WTC11 (cell line): ENCODE measurements at places on chromosomes 2 and 18.
A peak's percentile ranks its signal among the peaks of the same experiment; 100 is the strongest.

DNA sequence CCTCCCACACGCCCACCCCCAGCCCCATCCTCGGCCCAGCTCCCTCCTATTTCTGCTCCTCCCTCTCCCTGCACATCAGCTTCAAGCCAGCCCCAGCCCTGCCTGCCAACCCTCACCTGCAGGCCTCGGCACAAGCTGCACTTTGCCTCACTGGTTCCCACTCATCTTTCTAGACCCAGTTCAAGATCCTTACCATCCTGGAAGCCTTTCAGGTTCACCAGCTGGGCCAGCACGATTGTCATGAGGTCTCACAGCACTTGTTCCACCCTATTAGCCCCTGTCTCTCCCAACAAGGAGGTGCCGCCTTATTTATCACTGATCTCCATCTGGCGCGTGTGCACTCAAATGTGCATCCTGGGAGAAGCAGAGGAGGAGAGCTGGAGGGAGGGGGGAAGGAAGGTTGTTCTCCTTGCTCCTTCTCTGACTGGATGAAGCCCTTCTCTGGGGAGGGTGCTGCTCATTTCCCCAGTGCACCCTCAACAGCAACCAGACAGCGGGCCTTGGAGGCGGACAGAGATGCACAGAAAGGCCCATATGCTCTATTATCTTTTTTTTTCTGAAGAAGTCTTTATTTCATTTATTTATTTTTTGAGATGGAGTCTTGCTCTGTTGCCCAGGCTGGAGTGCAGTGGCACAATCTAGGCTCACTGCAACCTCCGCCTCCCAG is 15.5 kb upstream of the BIN1 start:
- no peak for DNase-seq

DNA sequence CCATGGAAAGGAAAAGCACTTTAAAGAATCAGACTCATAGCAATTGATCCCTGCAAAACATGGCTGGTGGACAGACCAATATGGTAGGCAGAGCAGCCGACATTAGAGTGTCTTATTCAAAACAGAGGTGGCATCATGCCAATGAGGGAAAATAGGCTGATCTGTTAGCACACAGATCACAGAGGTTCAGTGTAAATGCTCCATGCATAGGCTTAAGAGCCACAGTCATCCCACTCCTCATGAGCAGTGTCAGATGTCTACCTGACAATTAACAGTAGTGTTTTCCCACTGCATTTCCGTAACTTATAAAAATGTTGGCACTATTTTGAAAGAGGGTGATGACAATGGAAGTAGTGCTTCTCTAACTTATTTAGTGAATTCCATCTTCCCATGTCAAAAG is 86.7 kb downstream of the SPATS2L start:
- DNase-seq, result no peak

GRCh38 chr2:164934401-164935117 is 20.8 kb downstream of the SLC38A11 start:
- DNase-seq, result no peak

DNA sequence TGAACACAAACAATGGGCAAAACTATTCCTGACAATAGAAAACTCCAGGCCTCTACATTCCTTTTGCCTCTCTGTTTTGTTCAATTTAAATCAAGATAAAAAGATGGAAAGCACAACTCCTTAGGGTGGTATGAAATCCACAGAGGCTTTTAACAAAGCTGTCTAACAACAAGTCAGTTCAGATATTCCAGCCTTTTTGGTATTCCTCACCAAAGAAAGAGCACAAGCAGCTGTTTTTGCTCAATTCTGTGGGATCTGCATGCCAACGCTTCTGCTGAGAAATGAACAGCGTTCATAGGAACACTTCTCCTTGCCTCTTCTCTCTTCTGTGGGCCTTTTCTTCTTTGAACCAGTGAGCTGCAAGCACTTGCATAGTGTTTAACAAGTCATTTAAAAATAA is 411.6 kb upstream of the TCF4 start:
- DNase-seq, result no peak

- no peak for DNase-seq
Measured at GRCh38 chr2:159285433-159285832, 1.1 kb downstream of the WDSUB1 start.

GRCh38 chr2:233862261-233862768 is 5.9 kb downstream of the MSL3B start:
- no peak for DNase-seq

DNA sequence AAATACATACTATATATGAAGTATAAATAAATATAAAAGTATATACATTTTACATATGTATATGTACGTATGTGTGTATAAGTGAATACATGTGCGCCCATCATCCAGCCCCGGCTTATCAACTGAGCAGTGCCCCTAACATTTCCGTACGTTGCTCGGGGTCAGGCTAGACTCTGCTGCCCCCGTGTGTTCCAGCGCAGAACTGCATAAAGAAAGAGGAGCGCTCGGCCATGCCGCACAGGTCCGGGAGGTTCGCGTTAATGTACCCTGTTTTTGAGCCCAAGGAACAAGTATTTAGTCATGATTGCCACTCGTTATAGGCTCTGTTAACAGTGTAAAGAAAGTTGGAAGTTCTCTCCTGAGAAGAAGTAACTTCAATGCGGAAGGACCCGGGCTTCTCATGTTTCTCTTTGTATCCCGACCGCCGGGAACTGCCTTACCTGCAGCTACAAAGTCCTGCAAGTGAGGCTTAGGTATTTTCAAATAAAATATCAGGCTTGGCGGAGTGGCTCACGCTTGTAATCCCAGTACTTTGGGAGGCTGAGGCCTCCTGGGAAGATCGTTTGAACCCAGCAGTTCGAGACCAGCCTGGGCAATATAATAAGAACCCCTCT is 55.7 kb downstream of the CD8B2 start:
- DNase-seq, result peak; percentile 86

DNA sequence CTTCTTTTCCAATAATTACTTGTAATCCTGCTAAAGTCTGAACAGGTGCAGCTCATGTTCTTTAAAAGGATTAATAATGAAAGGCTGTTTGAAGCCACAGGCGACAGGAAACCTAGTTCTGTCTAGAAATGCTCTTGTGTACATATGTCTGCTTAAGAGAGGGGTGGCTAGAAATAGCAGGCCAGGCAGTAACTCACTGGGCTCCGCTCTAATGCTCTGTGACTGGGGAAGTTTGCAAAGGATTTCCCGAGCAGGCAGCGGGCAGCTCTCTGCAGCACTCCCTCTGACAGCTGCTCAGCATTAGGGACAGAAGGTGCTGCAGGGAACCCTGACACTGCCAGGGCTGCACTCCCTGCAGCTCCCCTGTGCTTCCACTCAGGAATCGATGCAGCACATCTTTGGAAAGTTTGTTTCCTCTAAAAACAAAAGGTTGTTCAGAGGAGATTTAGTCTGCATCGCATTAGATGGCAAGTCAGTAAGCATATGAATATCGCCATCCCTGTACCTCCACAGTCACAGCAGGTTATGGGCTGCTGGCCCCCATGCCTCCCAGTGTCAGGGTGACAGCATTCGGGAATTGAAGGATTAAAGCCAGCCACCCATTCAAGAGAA is 33.1 kb upstream of the TTC39C start:
- no peak for DNase-seq

DNA sequence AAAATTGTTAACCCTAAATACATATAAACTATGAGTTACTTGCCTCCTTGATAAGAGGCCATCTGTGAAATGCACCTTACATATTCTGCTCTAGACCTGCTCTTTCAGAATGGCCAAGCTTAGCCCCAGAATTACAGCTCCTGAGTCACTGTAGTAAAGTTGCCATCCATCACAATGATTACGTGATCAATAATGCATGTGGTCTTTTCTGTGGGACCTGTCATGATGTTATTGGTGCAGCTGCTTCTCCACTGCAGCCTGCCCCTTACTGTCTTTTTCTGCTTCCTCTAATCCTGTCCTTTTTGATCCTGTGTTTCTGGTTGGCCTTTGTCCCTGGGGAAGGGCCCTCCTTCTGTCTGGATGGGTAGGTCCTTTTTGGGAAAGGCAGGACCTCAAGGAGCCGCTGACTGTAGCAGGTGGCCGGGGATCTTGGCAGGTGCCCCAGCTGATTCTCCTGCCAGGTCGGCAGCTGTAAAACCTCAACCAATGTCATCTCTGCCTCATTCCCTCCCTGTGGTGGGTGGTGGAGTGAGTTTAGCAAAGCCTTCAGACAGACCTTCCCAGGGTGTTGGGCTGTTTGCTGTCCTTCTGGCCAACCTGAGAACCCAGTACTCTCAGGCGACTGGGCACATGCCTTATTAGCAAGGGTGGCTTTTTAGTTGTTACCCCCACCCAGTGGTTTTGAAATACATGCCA is 126.2 kb upstream of the EML6 start:
- DNase-seq, result no peak

- no peak for DNase-seq
Measured at GRCh38 chr2:193469251-193469650, 1274.5 kb upstream of the TMEFF2 start.

DNA sequence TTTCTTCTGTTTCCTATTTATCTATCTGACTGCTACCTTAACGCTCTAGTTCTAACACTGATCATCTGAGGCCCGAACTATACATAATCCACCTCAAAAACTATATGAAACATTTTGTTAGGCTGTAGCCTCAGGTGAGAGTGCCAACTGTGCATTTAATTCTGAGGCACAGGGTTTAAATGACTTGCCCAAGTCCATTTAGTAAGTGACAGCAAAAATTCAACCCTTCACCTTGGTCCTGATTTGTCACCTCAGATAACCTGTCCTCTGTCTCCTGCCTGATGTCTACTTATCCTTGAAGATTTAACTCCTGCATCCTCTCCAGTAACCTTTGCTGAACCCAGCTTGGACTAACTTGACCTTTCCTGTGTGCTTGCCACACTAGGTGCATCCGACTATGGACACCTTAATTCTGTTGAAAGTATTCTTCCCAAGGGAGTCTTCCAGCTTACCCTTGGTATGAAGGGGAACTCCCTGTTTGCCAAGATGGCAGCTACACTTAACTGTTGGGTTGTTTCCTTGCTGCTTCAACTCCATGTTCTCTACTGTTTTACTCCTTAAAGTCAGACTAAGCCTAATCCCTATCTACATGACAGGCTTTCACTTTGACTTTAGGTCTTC is 23.5 kb downstream of the CD302 start:
- no peak for DNase-seq

DNA sequence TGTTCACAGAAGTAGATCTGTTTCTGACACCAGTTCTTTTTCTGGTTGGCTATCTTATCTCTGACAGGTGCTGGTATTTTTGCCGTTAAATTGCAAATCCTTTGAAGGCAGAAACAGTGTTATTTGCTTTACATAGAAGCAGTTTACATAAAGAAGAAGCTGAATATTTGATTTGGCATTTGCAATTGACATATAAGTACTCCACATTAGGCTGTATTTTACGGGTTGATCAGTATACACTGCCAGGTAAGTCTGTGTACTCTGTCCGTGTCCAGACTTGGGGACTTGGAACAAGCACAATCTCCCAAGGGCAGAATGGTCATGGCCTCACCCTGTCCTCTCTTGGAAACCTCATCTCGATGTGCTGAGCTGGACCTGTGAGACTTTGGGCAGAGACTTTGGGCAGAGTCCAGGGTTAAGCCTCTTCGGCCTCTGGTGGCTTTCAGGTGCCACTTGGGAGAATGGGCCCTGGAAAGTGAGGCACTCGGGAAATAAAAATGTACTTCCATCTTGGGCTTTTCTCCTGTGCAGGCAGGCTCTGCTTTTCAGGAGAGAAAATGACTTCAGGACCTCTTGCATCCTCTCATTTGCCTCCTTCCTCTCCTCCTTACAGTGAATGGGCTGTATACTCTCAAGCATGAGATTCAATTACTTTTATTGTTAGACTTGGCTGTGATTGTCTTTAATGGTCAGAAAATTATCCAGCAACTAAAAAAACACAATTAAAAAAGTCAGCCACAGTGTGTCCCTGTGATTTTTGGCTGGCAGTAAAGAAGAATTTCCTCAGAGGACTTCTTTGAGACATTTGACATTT is 108.5 kb downstream of the RAPGEF4 start:
- DNase-seq, result no peak

DNA sequence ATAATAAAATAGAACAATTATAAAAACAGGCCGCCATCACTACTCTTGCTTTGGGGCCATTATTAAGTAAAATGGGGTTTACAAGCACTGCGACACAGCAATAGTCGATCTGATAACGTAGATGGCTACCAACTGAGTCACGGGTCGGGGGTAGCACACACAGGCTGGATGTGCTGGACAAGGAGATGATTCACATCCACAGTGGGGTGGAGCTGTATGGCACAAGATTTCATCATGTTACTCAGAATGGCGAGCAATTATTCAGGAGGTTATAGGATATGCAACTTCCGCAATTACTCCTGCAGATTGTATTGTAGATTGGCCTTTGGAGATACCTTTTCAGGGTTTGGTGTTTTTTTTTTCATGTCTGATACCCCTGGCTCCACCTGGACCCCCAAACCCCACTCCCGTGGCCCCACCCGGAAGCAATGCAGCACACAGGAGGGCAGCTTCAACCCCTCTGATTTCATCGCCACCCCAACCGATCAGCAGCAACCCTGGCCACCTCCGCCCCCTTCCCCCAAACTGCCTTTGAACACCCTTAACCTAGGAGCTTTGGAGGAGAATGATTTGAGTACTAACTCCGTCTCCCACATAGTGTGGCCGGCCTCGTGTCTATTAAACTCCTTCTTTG is 21.4 kb upstream of the MLPH start:
- no peak for DNase-seq

DNA sequence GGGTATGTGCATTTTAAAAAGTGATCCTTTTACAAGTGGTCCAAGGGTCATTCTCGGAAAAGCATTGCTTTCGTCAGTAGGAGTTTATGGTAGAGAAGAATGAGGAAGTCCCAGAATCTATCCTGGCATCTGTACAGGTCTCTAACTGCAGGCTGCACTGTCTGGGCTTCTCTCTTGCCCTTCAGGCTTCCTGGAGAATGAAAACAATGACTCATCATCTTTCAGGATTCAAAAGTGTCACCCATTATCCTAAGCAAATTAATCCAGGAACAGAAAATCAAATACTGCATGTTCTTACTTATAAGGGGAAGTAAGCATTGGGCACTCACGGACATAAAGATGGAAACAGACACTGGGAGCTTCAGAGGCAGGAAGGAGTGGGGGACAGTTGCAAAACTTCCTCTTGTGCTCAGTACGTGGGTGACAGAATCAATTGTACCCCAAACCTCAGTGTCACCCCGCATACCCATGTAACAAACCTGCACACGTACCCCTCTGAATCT is 60.2 kb upstream of the TXNDC2 start:
- no peak for DNase-seq

DNA sequence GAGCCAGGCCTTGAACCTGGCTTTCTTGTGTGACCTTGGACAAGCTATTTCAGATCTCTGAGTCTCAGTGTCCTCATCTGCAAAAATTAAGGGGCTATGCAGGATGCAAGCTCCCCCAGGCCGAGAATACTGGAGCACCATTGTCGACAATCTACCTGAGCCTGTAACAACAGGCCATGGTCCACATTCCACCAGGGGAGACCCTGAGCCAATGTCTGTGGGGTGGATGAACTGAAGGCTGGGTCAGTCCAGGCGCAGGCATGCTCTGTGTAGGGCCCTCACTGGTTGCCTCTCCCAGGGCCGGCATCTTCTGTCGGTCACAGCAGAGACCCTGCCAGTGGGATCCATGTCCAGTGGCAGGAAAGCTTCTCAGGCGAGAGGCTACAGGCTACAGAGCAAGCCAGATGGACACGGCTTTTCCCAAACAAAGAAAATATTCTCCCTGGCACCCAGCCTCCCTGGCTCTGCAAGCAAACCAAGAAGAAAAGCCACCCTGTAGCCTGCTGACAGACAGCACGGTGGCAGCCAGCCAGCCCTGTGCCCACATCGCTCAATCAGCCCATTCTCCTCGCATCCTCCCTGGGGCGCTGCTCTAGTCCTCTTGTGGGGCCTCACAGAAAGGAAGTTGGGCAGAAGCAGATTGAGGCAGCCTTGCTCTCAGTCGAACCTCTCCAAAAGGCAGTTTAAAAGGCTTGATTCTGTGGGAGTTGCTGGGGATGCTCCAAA is 48.7 kb upstream of the FZD7 start:
- DNase-seq, result no peak

GRCh38 chr2:177001334-177001733 is 211.3 kb upstream of the HNRNPA3 start:
- DNase-seq, result no peak
